G401 (cell line): ENCODE measurements at places on chromosomes 6 and 20. TPM values are rescaled to one million over a fixed set of nuclear protein-coding genes. Genes with fewer than 3 reads are reported as not detected.

Gene CGAS
- total RNA-seq = not detected in 2 replicates

Gene TP53TG5
- not detected in 2 replicates for total RNA-seq

Gene B3GAT2
- total RNA-seq = 0.07 and 0.43 TPM in 2 replicates

Gene CEP85L
- total RNA-seq = 0.88 and 0.92 TPM in 2 replicates

Gene UNC5CL
- 0.71 TPM in 1 of 2 replicates, not detected in the other for total RNA-seq

Gene CLDN20
- total RNA-seq = not detected in 2 replicates

Gene TNNC2
- 1.3 and 1.8 TPM in 2 replicates for total RNA-seq

Gene IL17F
- not detected in 2 replicates for total RNA-seq

Gene EBF4
- total RNA-seq = 0.25 TPM in 1 of 2 replicates, not detected in the other

Gene CASS4
- total RNA-seq = 0.51 TPM in 1 of 2 replicates, not detected in the other

Gene RIPOR3
- 6.9 and 7.4 TPM in 2 replicates for total RNA-seq

Gene C6orf163
- 0.34 and 0.80 TPM in 2 replicates for total RNA-seq
